ENCODE measurements at places on chromosomes 7 and 10.

DNA sequence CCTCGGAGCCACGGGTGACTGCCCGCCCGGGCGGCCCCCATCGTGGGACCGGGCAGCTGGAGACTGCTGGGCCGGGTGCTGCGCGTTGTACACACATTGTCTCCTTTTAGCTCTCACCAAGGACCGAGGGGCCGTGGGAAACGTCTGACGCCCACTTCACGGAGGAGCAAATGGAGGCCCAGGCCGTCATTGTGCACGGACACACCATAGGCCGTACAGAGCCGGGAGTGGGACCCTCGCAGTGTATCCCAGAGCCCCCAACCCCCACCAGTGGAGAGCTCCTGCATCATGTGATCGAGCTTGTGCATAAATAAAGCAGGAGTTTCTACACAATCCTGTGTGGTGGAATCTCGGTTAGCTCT is 722 bp downstream of the DENND10 start:
- no peak for DNase-seq

- no peak for DNase-seq
Observed at GRCh38 chr7:26420422-26421019, 128.9 kb downstream of the SNX10 start.

- DNase-seq: no peak
Observed at GRCh38 chr10:48634198-48634983, 29.5 kb upstream of the ARHGAP22 start.

DNA sequence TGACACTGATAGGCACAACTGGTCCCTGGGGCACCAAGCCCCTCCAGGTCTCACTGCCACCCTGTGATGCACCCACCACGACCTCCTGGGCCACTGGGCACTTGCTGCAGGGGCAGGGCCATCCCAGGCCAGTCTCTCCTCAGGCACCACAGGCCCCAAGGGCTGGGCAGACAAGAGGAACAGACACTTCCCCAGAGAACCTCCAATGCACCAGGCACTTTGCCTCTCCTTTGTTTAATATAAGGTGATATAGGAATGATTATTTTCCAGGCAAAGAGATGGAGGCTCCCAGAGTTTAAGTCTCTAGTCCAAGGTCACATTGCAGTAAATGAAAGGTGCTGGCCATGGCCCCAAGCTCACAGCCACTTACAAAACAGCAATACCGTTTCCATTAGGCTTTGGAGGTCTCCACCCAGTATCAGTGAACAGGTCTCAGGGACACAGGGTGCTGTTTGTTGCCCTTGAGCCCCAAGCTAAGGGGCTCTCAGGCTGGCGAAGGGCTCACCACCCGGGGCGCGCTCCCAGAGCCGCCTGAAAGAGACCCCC is 4.5 kb downstream of the DEPP1 start:
- no peak for DNase-seq

GRCh38 chr7:36527549-36527913 is 137.9 kb downstream of the ANLN start:
- DNase-seq: no peak

DNA sequence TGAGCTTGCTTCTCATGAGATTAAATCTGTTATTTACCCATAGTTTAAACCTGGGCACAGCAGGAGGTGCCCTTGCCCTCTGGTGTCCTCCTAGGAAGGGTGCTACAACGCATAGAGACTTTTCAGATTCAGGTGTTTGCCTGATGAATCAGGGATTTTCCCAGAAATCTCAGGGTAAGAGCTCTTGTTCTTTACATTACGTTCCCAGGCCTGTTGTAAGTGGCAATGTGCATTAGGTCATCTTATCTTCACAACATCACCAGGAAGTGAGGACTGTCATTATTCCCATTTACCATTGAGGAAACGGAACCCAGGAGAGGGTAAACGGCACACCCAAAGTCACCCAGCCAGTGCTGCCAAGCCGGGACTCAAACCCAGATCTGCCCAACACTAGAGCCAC is 73.0 kb downstream of the NHLRC2 start:
- no peak for DNase-seq

DNA sequence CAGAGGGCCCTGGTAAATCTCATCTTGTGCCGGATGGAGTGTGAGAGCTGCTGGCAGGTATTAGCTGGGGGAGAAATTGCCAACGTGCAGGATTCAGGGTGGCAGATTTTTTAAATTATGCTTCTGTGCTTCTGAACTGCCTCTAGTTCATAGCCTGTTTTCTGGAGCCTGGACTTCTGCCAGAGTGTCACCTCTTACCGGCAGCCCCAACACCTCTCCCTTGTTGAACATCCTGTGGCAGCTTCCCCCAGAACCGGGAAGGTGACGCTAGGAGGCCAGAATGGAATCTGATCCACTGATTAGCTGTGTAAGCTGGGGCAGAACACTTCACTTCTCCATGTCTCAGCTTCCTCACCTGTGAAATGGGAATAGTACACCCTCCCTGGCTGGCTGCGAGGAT is 5.1 kb downstream of the VWA2 start:
- no peak for DNase-seq

GRCh38 chr7:123070702-123071286 is 75.3 kb upstream of the TAS2R16 start:
- DNase-seq: no peak

- DNase-seq: no peak
Observed at GRCh38 chr7:142414135-142414534, 156.3 kb upstream of the PRSS58 start.

GRCh38 chr7:33854178-33854577 is 51.2 kb upstream of the BMPER start:
- no peak for DNase-seq

GRCh38 chr10:35613597-35614226 is 8.6 kb downstream of the GJD4 start:
- no peak for DNase-seq

GRCh38 chr7:24478137-24478655 is 95.1 kb upstream of the PALS2 start:
- DNase-seq: no peak

GRCh38 chr10:114526504-114527238 is 122.4 kb upstream of the AFAP1L2 start:
- DNase-seq: peak; percentile 40

DNA sequence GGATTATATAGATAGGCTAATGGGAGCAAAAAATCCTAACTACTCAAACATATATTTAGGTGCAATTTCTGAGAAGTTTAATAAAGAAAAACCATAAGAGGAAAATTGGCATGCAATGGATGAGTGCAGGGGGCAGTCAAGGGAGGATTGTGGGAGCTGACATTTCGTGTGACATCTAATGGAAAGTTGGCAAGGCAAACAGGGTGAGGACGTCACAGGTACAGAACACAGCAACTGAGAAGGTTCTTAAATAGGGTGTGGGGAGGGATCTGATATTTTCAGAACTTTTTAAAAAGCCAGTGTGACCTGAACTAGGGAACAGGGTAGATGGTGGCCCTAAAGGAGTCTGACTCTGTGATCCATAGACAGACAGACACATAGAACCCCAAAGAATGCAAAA is 194.9 kb upstream of the GLI3 start:
- no peak for DNase-seq

DNA sequence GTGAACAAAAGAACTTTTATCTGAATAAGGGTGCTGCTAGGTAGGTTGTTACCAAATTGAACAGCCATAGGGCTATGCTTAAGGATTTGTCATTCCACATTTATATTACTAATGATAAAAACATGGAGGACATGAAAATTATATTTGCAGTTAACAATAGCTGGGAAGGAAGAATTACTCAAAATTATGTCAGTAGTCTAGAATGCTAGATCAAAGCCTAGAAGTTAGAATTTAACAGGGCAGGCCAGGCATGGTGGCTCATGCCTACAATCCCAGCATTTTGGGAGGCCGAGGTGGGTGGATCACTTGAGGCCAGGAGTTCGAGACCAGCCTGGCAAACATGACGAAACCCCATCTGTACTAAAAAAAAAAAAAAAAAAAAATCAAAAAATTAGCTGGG is 9.4 kb downstream of the STK17A start:
- DNase-seq: no peak

DNA sequence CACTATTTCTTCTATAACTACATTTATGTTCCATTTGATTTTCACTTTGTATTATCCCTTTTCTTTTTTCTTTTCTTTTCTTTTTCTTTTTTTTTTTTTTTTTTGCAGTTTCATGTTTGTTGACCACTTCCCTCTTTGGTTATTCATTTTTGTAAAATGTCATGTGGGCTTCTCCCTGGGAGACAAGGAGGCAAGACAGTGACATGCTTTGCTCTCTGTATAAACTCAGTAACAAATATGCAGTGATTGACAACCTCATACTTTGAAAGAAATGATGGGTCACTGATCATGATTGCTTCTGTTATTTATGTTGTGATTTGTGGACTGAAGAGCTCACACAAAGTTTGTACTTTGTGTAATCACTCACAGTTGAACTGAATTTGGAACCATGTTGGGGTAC is 90.2 kb upstream of the ABI1 start:
- no peak for DNase-seq

GRCh38 chr7:18222636-18223035 is 195.0 kb upstream of the PRPS1L1 start:
- no peak for DNase-seq

DNA sequence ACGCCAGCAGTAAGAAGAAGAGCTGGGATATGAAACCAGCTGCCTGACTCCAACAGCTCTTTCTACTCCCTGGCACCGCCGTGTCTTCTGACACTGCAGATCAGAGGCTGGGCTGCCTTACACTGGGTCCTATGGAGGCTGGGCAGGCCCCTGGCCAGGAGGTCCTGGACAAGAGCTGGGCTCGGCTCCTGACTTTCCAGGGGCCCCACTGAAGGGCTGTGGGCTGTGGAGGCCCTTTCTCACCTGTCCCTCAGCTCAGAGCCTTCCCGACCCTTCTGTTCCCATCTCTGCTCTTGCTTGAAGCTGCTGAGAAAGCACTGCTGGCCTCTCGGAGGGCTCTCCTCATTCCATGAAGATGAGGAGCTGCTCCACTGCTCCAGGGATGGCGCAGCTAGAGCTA is 85.9 kb upstream of the UNC5B start:
- DNase-seq: no peak

- DNase-seq: no peak
Observed at GRCh38 chr10:29257106-29257783, 31.6 kb upstream of the LYZL1 start.

DNA sequence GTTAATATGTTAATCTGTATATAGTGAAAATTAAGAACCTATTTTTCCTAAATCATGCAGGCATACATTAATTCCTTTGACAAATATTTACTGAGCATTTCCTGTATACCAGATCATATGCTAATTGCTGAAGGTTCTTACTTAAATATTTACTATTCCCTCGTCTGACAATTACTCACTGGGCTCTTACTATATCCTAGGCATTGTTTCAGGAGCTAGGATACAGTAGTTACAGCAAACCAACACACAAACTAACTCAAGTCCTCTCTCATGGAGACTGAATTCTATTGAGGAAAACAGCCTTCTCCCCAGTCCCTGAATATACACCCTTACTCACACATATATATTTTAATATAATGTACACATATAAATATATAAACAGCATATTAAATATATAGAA is 786.0 kb downstream of the NRG3 start:
- DNase-seq: no peak

- no peak for DNase-seq
Observed at GRCh38 chr7:70474639-70475234, 657.2 kb upstream of the GALNT17 start.

Data from NCI-H2107 (cell line).